Stimulated activated CD4-positive, alpha-beta T cell treated with anti-CD3 and anti-CD28 coated beads, Interleukin-1b, Interleukin-23, amount 100 ng/mL, for 1 hour (primary cell): ENCODE measurements at places on chromosomes 12 and 14.

DNA sequence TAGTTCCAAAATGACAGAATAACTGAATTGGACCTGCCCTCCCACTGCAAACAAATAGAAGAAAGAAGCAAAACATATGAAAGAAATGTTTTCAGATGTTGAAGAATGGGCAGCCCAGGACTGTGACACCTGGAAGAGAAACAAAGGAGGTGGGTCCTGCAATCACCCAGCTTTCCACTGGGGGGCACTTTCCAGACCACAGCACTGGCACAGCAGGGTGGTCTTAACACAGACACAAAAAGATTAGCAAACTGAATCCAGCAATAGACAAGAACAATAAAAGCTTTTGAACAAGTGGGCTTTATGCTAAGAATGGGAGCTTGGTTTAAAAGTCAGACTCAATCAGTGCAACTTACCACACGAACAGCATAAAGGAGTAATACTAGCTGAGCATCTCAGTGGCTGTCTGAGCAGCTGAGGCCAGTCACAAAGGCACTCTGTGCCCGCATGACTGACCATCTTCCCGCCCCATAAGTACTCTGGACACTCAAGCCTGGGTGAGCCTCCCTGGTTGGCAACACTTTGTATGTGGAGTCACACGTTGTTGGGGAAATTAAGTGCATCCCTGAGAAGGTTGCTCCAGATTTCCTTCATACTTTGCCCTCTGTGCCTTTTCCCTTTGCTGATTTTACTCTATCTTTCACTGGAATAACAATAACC lies 27.7 kb downstream of the JKAMP start:
- DNase-seq = no peak

DNA sequence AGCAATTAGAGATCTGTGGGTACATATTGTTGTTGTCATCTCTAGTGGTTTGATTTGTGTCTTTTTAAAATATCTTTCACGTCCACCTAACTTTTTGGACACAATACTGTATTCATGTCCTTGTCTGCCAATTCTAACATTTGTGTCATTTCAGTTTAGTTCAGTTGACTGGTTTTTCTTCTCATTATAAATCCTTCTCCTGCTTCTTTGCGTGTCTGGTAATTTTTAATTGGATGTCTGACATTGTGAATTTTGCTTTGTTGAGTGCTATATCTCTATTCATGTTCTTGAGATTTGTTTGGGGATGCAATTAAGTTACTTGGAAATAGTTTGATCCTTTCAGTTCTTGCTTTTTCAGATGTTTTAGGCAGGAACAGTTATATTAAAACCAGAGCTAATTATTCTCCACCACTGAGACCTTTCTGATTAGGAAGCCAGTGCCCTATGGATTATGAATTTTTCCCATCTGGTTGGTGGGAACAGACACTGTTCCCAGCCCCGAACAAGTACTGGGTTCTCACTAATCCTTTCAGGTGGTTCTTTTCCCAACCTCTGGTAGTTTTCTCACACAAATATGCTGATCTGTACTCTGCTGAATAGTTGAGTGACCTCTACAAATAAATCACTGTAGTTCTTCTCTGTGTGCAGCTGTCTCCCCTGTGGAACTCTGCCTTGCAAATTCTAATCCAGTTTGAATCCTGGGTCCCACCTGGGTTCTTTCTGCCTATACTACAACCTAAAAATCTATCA lies 91.1 kb upstream of the DYNC1H1 start:
- DNase-seq = no peak

GRCh38 chr12:102342281-102343006 lies 137.9 kb downstream of the IGF1 start:
- no peak for DNase-seq

- DNase-seq = no peak
Measured at GRCh38 chr14:71166180-71166837, 259.1 kb downstream of the PCNX1 start.

DNA sequence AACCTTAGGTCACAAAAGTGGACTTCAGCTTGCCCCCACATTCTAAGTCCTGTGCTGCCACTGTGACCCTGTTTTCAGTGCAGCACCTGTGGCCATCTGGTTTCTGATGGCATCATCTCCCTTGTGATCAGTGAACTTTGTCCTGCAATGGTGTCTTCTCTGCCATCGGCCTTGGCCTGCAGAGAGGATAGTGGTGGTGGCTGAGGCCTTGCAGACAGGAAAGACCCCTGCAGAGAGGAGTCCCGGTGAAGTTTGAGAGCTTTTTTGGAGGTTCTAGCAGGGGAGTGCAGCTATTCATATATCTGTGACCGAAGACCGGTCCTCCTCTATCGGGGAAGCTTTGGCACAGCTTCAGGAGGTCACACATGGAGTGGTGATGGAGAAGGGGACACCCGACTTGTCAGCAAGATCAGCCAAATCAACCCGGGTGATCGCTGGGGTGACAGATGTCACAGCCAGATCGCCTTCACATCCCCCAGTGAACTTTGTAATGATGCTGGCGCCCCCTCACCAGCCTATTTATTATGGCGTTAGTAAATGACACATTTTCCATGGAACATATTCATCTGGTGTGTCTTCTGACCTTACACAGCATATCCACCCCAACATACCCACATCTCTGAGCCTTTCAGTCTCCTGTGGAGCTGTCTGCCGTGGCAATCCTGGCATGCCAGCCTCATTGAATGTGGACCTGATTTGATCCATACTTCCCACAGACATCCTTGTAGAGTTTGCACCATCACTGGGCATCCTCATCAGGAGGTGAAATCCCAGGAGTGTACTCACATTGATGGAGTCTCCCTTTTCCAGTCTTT lies 136.1 kb downstream of the PAPOLA start:
- no peak for DNase-seq
